ENCODE measurements at places on chromosomes 3 and 15.

GRCh38 chr3:26703519-26703918 is 80.9 kb downstream of the LRRC3B start:
- H3K27me3 ChIP-seq, result no peaks in the 10 kb centered on the region
- DNase-seq, result no peak
- H3K36me3 ChIP-seq, result no peaks in the 10 kb centered on the region
- H3K27ac ChIP-seq, result no peak overlapping the region

GRCh38 chr15:90114451-90114901 is 12.2 kb upstream of the IDH2 start:
- no peak for DNase-seq
- H3K4me1 ChIP-seq, result no peaks in the 10 kb centered on the region
- H3K27ac ChIP-seq, result no peak overlapping the region
- H3K4me3 ChIP-seq, result no peak overlapping the region

DNA sequence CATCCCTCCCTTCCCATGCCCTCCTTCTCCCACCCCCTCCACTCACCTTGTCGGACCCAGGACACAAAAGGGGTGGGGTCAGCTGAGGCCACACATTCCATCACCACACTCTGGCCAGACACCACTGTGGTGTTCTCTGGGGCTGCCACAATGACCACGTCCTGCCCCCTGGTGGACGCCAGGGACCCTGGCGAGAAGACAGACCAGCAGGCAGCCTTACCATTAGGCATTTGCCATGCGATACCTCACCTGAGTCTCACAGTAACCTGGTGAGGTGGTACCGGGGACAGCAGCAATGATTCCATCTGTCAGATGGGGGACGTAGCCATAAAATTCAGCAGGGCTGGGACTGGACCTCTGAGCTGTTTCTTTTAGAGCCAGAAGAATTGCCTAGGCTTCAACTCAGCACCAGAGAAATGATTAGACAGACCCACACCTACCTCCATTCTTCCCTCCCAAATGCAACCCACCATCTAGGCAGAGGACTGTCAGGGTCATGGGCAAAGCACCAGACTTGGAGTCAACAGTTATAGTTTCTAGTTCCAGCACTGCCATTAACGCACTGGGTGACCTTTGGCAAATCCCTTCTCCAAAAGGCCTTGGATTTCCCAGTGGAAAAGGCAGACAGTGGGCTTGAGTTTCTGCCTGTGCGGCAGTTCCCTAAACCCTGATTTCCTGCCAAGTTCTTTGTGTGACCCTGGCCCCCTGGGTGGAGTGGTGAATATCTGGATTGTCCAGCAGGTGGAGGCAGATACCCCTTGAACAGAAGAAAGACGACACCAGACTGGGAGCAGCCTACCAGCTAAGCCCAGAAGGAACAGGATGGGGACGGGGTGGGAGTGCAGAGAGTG is 21.8 kb downstream of the IGDCC4 start:
- peaks cover 7% of the 10 kb centered on the region for H3K4me1 ChIP-seq
- H3K36me3 ChIP-seq, result no peaks in the 10 kb centered on the region
- H3K27ac ChIP-seq, result no peak overlapping the region
- H3K27me3 ChIP-seq, result peaks cover 11% of the 10 kb centered on the region

DNA sequence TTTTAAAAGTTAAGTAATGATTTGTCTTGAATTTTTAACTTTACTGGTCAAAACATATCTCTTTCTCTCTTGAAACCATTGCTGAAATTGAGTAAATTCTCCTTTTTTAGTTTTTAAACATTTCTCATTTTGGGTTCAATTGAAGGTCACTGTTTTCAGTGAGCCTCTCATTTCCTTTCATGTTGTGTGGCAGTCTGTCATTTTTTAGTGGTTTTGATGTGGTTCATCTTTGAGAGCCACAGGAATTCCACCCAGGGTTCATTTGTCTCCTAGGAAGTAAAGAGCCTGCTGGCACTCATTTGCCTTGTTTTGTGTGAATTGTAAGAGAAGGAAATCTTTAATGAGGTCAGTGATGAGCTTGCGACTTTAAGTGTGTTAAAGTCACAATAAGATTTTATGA is 10.4 kb downstream of the CLDN11 start:
- no peak overlapping the region for H3K27ac ChIP-seq
- H3K4me3 ChIP-seq, result no peak overlapping the region
- H3K4me1 ChIP-seq, result peaks cover 4% of the 10 kb centered on the region
- peaks cover 7% of the 10 kb centered on the region for H3K36me3 ChIP-seq
- H3K27me3 ChIP-seq, result no peaks in the 10 kb centered on the region

- no peaks in the 10 kb centered on the region for H3K27me3 ChIP-seq
- H3K36me3 ChIP-seq, result no peaks in the 10 kb centered on the region
- H3K4me1 ChIP-seq, result peaks cover 11% of the 10 kb centered on the region
- H3K4me3 ChIP-seq, result peak overlapping the region; percentile 26
- H3K27ac ChIP-seq, result no peak overlapping the region
These were observed 100.6 kb upstream of the IGF1R start for GRCh38 chr15:98547741-98548138.

DNA sequence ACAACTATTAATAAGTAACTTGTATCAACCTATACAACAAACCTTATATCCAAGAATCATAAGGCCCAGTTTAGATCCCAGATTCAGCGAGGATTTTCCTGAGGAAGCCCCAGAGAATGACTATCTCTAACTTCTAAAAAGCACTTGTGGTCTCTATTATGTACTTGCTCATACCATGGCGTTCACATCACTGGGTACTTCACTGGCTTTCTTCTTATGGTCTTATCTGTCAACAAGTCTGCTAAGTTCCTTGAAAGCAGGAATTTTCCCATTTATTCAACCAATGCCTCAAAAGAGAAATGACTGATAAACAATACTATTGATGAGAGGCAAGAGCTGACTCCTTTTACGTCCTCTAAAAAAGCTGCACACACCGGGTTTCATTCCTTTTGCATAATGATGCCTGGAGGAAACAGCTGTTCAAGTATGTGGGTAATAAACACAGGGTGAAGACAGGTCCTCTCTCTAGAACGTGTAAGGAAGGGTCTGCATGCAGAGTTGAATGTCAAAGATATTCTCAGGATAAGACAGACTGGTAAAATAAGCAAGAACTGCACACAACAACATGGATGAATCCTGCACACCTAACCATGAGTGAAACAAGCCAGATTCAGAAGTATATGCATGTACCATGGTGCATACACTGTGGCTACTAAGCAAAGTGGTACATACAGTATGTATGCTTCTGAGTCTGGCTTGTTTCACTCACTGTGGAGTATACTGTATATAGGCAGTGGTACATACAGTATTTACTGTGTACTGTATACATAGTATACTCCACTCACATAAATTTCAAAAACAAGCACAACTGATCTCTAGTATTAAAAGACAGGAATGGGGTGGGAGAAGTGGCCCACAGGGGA is 408.7 kb downstream of the SHQ1 start:
- peaks cover 2% of the 10 kb centered on the region for H3K36me3 ChIP-seq
- no peaks in the 10 kb centered on the region for H3K27me3 ChIP-seq
- DNase-seq, result no peak
- H3K4me1 ChIP-seq, result peaks cover 11% of the 10 kb centered on the region
- H3K4me3 ChIP-seq, result no peak overlapping the region
- H3K27ac ChIP-seq, result no peak overlapping the region

DNA sequence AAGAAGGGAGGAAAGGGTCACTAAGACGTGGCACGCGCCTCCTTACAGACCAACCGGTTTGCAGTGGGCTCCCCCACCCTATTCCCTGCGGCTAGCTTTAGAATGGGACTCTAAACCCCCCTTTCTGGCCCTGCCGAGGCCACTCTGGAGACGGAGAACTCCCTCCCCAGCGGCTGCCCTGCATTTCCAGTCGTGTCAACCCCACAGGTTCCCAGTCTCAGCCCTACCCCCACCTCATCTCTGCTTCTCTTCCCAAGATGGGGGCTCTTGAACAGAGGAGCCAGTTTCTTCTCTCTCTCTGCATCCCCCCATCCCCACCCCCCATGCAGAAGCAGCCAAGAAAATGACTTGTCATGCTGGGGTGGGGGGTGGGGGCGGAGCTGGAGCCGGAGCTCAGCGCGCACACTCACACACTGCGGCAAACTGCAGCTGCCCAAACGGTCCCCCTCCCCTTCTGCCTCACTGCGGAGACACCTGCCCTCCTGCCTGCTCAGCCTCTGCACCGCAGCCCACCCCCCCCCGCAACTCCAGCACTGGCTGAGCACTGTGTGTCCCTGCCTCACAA is 871 bp downstream of the MAP1A start:
- H3K4me1 ChIP-seq, result peaks cover 12% of the 10 kb centered on the region
- peak; percentile 75 for DNase-seq
- H3K27ac ChIP-seq, result no peak overlapping the region
- H3K36me3 ChIP-seq, result no peaks in the 10 kb centered on the region

- no peaks in the 10 kb centered on the region for H3K4me1 ChIP-seq
- no peak overlapping the region for H3K27ac ChIP-seq
- no peak for DNase-seq
- no peaks in the 10 kb centered on the region for H3K36me3 ChIP-seq
- H3K4me3 ChIP-seq, result no peak overlapping the region
These were observed 1.4 kb downstream of the DNAJA4 start for GRCh38 chr15:78265752-78266224.

DNA sequence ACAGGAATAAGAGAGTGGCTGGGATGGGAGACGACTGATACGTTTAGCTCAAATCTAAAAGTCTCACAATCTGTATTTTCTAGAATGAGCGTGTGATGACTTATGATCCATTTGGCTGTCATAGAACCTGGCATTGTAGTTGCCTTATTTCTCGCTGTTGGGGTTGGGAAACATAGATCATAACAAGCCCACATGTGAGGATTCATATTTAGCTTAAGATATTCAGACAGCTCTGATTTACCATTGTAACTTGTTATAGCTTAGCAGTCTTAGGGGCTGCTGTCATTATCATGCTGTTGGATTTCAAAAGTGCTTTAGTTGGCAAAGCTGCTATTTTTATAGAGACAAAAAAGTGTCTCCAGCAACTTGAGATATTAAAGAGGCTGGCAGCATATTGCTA is 871.3 kb downstream of the ZPLD1 start:
- H3K36me3 ChIP-seq, result no peaks in the 10 kb centered on the region
- H3K27ac ChIP-seq, result no peak overlapping the region
- H3K4me3 ChIP-seq, result no peak overlapping the region
- H3K27me3 ChIP-seq, result no peaks in the 10 kb centered on the region
- DNase-seq, result no peak
- no peaks in the 10 kb centered on the region for H3K4me1 ChIP-seq

- no peaks in the 10 kb centered on the region for H3K36me3 ChIP-seq
- H3K4me3 ChIP-seq, result no peak overlapping the region
- H3K27me3 ChIP-seq, result no peaks in the 10 kb centered on the region
These were observed 90.6 kb downstream of the RSL24D1 start for GRCh38 chr15:55106155-55106554.

DNA sequence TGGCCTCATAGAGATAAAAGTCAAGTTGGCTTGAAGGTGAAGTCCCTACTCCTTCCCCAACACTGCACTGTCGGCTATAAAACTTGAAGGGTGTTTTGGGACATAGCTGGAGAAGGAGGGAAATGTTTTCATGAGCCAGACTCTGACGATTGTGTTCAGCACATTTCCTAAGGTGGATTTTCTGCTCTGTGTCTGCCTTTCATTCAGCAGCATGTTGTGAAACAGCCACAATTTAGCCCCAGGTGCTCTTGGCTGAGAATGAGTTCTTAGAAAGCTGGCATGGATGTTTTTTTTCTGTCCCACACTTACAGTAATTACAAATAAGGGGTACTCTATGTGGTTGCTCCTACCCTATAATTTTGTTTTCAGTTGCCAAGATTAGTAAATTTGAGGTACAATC is 492.4 kb downstream of the MCTP2 start:
- no peak for DNase-seq
- H3K4me1 ChIP-seq, result no peaks in the 10 kb centered on the region
- H3K27ac ChIP-seq, result no peak overlapping the region
- H3K27me3 ChIP-seq, result no peaks in the 10 kb centered on the region

DNA sequence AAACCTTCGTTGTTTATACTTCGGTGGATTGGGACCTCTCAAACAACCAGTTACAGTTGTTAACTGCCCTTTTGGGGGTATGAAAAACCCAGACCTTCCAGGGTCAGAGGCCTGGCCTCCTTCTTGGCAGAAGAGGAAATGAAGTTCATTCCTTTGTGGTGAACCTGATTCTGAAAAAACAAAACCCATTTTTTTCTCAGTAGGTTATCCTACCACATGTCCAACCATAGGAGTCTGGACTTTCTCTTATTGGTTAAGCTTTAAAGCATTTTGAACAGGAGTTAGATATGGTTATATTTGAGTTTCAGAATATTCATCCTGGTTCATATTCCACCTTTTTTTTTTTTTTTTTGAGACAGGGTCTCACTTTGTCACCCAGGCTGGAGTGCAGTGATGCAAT is 7.2 kb upstream of the LACTB start:
- no peak overlapping the region for H3K27ac ChIP-seq
- no peaks in the 10 kb centered on the region for H3K4me1 ChIP-seq
- no peaks in the 10 kb centered on the region for H3K36me3 ChIP-seq
- DNase-seq, result no peak
- H3K27me3 ChIP-seq, result no peaks in the 10 kb centered on the region

DNA sequence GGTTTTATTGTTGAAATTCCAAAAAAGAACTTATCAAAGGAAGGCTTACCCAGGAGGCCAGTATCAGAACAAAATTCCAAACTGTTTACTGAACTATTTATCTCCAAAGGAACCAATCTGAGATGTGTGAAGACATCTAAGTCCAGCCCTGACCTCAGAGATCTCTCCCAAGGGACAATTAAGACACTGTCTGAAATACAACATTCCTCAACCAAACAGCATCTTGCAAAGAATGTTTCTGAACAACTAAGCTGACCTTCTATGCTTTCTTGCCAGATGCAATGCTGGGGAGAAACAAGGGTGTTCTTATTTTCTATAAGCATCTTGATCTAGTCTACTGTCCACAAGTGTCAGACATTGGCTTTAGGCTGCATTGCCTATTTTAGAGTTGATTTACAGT is 13.6 kb downstream of the PDZRN3 start:
- no peak overlapping the region for H3K27ac ChIP-seq
- H3K4me1 ChIP-seq, result no peaks in the 10 kb centered on the region
- no peaks in the 10 kb centered on the region for H3K27me3 ChIP-seq
- DNase-seq, result no peak
- H3K36me3 ChIP-seq, result no peaks in the 10 kb centered on the region

GRCh38 chr3:163786416-163786815 is 1291.9 kb downstream of the SI start:
- H3K4me3 ChIP-seq, result no peak overlapping the region
- no peak for DNase-seq
- H3K4me1 ChIP-seq, result no peaks in the 10 kb centered on the region
- H3K36me3 ChIP-seq, result no peaks in the 10 kb centered on the region

DNA sequence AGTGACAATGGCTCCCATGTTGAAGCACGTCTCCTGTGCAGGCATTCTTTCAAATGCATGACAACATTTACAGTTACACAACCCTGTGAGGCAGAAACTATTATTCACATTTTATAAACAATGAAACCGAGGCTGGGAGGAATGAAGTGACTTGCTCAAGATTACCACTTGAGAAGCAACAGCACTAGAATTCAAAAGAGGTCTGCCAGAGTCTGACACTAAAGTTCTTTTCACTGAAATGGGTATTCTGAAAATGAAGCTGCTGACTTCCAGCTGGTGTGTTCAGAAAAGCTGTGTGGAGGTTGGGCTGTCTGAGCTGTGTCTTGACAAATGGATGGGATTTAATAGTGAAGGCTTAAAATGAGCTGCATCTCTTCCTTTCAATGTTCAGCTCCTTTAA is 104.4 kb downstream of the THSD4 start:
- DNase-seq, result no peak
- no peaks in the 10 kb centered on the region for H3K4me1 ChIP-seq
- H3K36me3 ChIP-seq, result no peaks in the 10 kb centered on the region
- no peaks in the 10 kb centered on the region for H3K27me3 ChIP-seq
- no peak overlapping the region for H3K27ac ChIP-seq

- no peak overlapping the region for H3K27ac ChIP-seq
- no peaks in the 10 kb centered on the region for H3K4me1 ChIP-seq
- no peak for DNase-seq
- no peaks in the 10 kb centered on the region for H3K27me3 ChIP-seq
These were observed 364.4 kb downstream of the MECOM start for GRCh38 chr3:169299129-169299528.
